ENCODE measurements at places on chromosomes 7 and 10. TPM values are rescaled to one million over a fixed set of nuclear protein-coding genes. Genes with fewer than 3 reads are reported as not detected.

CUBN gene
- total RNA-seq = 8.8 TPM

CRHR2 gene
- total RNA-seq = 0.38 TPM

GRCh38 chr7:148270576-148270975, 320.0 kb upstream of the C7orf33 start:
- DNase-seq = no peak

DNA sequence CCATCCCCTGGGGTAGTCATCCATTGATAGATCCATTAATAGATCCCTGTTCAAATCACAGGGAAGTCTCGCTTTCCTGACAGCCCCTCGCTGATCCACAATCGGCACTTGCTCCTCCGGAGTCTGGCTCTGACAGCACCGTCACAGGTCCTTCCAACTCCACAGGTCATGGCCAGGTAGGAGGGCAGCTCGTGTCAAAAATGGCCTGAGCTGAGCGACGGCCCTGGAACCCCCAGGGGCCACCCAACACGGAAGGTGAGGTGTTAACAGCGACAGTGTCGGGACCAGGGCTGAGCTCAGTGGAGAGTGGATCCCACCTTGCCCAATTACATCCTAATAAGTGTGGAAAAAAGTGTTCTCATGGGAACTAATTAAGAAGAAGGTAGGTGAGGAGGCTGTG, 219.8 kb downstream of the TCERG1L start:
- DNase-seq = no peak

GRCh38 chr10:86922553-86922961, 34.9 kb downstream of the MMRN2 start:
- no peak for DNase-seq

DNA sequence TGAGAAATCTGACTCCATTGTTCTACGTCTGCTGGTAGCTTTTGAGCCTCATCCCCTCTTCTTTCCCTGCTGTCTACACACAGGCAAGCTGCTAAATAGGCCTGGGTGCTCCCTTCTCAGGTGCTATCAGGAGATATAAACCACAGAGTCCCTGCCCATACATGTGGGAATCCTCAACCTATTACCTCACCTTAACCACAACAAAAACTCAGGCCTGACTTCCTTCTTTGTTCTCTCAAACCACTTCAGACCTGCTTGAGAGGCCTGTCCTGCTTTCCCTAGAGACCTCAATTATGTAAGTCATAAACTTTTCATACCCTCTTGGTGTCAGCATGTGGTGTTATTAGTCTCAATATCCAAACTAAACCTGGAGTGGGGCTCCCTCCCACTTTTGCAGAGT, 75.0 kb upstream of the MAGI2 start:
- DNase-seq = no peak

DNA sequence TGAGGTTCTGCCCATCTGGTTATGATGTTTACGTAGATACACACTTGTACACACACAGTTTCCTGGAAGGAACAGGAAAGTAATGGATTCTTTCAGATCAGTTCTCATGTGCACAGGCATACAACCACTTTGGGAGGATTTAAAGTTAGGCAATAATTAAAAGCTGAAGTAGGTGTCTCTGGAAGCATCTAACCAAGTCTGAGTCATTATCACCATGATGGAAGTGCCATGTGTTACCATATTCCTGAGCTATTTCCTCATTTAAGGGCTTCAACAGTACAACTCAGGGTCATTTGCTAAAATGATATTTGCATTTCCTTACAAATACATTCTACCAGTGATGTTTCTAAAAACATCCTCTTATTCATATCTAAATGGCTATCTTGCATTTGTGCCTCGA, 41.4 kb upstream of the BET1 start:
- DNase-seq = no peak

- peak; percentile 40 for DNase-seq
Measured at GRCh38 chr7:151875942-151876898, 695 bp downstream of the PRKAG2 start.

GRCh38 chr7:147363101-147363500, 1227.5 kb upstream of the C7orf33 start:
- DNase-seq = no peak

DNA sequence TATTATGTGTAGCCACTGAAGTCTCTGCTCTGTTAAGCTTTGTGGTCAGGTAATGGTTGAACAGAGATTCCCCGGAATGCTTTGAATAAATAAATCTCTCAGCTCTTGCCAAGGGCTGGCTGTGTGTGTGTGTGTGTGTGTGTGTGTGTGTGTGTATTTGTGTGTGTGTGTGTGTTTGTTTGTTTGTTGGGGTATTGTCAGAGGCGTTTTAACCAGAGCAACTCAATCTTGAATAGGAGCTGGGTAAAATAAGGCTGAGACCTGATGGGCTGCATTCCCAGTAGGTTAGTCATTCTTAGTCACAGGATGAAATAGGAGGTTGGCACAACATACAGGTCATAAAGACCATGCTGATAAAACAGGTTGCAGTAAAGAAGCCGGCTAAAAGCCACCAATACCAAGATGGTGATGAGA, 256.2 kb upstream of the CACNA2D1 start:
- DNase-seq = no peak

DNA sequence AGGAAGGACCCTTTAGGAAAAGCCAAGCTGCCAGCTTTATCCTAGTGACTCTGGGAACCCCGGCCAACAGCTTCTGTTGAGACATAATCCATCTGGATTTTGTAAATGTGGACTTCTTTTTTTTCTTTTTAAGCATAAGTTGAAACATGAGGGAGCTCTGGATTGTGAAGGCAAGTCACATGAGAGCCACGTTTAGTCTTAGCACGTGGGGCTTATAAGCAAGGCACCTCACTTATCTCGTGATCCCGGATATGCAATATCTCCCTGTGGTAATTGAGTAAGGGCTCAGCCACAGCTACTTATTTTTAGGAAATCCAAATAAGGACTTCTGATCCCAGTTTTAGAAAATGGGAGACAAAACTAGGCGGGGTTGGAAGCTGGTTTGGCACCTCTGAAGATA, 111.2 kb upstream of the PTN start:
- DNase-seq = no peak

- DNase-seq = no peak
Measured at GRCh38 chr10:112191791-112192190, 8.2 kb upstream of the GPAM start.
